ENCODE measurements at places on chromosomes 3 and 15.
A peak's percentile ranks its signal among the peaks of the same experiment; 100 is the strongest.

DNA sequence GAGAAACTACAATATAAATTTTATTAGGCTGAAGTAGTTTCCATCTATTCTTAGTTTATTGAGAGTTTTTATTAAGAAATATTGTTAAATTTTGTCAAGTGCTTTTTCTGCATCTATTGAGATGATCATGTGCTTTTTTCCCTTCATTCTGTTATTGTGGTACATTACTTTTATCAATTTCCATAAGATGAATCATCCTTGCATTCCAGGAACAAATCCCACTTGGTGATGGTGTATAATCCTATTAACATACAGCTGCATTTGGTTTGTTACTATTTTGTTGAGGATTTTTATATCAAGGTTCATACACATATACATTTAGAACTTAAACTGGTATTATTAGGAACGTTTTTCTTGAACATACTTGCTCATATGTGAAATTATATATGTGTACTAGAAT lies 199.8 kb downstream of the TBC1D5 start:
- no peak for DNase-seq

DNA sequence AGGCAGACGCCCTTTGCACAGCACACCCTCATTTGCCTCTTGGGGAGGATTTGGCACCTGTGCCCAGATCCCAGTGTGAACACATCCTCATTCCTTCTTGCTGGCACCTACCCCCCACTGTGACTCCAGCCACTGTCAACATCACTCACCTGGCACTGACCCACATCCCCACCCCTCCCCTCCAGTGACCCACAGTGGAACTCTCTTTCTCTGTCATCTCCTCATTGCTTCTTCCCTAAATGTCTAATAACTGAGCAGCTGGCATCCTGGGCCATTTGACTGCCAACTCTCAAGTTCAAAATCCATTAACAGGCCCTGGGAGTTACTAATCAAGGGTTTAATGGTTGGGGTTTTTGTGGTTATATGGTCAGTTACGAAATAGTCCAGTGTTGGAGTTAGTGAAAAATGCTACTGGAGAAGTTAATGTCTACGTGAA lies 14.4 kb downstream of the SNAPC5 start:
- DNase-seq = no peak

DNA sequence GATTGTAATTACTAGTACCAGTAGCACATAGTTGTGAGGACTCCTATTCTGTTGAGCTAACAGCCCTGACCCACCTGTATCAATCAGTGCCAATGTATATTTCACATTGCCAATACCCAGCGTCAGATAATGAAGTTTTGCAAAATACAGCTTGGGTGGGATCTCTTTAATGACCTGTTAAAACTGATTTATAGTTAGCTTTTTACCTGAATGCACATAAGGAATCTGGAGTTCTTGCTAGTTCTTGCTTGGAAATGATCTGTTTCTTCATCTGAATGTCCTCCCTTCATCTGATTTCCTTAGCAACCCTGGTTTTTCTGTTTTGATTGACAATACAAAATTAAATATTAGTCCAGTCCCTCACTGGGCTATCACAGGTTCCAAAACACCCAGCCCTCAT lies 62.8 kb downstream of the LIPC start:
- DNase-seq = no peak

- DNase-seq = no peak
Observed at GRCh38 chr15:22863356-22863755, 24.9 kb downstream of the NIPA2 start.

DNA sequence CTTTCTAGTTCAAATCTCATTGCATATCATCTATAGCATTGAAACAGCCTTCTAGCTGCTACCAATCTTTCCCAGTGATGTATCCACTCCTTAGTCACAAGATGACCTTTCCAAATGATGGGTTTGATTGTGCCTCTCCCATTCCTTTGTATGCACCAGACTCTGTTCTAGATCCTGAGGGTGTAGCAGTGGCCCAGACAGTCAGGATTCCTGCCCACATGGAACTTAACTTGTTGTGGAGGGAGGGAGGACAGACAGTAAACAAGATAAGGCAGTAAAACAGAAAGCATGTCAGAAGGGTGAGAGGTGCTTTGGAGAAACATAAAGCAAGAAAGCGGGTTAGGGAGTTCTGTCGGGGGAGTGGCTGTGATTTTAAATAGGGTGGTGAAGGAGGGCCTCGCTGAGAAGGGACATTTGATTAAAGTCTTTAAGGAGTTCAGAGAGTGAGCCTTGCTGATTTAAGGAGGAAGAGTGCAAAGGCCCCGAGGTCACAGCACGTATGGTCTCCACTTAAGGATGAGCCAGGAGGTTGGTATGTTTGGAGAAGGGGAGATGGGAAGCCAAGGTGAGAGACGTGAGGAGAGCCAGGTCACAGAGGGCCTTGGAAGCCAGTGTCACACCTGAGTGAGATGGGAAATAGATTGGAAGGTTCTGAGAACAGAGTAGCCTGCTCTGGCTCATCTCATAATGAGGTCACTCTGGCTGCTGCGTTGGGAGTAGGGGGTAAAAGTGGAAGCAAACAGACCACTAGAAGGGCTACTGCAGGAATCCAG lies 38.3 kb downstream of the FAM43A start:
- no peak for DNase-seq

DNA sequence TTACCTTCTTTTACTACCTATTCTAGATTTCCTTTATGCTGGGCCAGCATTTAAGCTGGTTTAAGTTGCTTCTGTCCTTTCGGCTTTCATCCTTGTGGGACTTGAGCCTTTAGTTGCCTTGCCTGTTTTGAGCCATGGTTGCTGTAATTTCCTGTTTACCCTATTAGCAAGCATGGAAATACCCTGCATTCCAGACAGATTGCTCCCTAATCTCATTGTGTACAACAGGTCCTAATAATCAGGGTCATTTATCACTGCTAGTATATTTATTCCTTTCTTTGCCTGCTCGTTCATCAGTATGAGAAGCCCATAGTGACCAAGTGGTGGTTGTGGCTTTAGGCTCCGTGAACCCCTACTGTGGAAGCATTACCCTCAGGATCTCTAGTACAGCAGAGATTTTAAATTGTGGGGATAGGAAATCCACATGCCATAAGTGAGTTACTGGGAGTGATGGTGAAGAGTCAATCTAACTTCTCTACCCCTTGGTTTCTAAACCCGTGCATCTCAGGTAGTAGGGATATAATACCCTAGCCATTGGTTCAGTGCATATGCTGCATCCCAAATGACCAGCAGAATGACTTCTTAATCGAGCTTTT lies 31.9 kb downstream of the NCK1 start:
- DNase-seq = peak; percentile 52

GRCh38 chr15:61459785-61460707 lies 230.9 kb upstream of the RORA start:
- DNase-seq = no peak

DNA sequence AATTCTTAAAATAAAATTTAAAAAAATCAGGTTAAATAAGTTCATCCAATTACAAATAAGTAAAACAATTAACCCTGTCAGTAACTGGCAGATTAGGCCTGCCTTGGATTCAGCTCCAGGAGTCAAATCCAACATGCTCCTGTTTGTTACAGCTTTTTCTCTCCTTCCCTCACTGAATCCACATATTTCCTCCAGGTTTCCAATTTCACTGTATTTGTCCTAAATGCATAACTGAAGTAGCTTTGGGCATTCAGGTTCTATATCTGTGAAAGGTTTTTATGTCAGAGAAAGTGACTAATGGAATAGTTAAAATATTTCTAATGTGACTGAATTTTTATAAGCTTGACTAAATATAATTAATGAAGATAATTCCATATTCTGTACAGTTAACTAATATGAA lies 79.7 kb downstream of the IFT80 start:
- DNase-seq = no peak

DNA sequence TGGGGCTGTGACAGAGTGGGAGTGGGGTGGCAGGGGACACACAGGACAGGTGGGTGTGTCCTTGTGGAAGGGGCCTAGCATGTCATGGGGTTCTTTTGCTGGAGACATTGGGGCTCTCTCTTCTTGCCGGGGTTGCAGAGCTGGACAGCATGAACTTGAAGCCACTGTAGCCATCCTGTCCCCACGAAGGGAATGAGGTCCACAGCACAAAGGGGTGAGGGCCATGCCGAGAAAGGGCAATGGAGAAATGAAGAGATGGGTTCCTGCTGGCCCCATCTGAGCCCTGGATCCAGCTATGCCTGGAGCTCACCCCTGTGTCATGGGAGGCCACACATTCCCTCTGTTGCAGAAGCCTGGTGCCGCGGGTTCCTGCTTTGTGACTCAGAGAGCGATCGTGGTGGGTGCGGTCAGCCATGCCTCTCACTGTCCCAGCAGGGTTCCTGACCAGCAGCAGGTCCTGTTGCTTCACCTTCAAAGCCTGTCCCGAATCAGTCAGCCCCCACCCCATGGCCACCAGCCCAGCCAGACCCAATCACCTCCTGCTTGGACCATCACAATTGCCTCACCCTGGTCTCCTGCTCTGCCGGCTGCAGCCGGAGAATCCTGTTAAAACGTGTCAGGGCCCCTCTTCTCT lies 50.0 kb downstream of the DNAJB8 start:
- DNase-seq = peak; percentile 54

All from Panc1 (cell line).